ENCODE measurements at places on chromosomes 6 and 20.
A peak's percentile ranks its signal among the peaks of the same experiment; 100 is the strongest.

- DNase-seq, result no peak
Observed at GRCh38 chr20:44924541-44924940, 14.7 kb downstream of the PABPC1L start.

GRCh38 chr20:31415653-31416052, 9.6 kb upstream of the DEFB121 start:
- no peak for DNase-seq

DNA sequence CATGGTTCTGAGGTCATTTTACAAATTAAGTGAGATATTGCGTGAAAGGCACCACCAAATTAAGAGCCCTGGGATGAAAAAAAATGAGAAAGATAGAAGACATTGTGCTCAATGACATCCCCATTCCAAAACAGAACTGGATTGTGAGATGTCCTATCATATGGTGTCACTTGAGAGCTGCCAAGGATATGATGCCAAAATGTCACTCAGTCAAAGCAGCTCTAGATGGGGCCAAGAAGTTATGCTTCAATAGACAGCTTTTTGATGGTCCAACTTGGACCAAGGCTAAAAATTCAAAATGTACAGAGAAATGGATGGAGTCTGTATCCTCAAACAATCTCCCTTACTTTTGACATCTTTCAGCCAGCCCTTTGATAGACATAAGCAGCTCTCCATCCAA, 180.8 kb downstream of the UST start:
- no peak for DNase-seq

- DNase-seq, result no peak
Observed at GRCh38 chr20:51363378-51363777, 179.1 kb downstream of the NFATC2 start.

DNA sequence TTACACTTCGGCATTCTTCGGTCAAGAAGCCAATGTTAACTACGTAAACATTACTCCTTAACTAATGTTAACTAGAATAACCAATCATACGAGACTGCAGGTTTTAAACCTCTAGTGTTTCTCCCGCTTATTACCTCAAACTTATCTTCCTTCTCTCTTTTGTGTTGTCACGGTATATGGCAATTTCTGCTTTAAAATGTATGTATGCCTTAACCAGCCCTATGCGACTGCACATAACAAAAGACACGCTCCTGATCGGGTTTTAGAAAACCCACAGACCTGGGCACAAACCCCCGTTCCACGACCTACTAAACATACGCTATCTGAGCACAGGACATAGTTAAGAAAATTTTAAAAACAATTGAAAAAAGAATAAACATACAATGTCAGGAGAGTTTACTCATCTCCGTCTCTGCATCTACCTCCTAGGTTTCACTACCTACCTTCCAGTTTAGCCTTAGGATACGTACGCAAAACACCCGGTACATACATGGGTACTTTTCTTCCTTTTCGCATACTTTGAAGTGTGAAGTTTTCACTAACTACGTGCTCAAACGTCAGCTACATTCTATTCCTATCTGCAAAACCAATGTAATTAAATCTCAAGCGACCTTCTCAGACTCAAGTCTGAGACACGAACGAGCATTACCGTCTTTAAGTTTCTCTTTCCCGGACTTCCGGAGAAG, 1.1 kb downstream of the CD164 start:
- peak; percentile 38 for DNase-seq

- peak; percentile 37 for DNase-seq
Observed at GRCh38 chr6:164106345-164106769, 691.8 kb downstream of the QKI start.

Measured in ELR (cell line).